Activated T-cell treated with anti-CD3 and anti-CD28 coated beads, Interleukin-2, amount 50 U/mL, for 1 hour (primary cell): ENCODE measurements at places on chromosomes 6 and 20.

DNA sequence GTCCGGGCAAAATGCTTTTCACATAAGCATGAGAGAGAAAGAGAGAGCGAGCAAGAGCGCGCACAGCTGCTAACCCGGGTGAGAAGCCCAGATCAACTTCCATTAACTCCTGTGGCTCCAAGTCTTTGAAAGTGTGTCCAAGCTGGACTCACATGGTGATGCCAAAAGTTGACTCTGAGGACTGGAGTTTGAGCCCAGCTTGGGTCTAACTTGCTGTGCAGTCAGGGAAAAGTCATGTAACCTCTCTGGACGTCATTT, 357.2 kb upstream of the SULF2 start:
- DNase-seq = no peak

GRCh38 chr6:14791526-14791925, 454.3 kb upstream of the JARID2 start:
- DNase-seq = no peak

DNA sequence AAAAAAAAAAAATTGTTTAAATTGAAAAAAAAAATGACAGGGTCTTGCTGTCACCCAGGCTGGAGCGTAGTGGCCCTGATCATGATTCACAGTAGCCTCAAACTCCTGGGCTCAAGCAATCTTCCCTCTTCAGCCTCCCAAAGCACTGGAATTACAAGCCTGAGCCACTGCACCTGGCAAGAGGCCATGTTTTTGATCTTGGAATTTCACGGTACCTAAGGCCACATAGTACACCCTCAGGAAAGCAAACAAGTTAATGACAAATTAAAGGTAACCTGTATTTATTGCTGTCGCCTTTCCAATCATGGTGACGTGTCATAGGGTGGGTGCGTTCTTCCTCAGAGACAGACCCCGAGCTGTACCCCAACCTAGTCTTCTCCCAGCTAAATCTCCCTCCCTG, 79.2 kb downstream of the LINC00237 start:
- DNase-seq = no peak

DNA sequence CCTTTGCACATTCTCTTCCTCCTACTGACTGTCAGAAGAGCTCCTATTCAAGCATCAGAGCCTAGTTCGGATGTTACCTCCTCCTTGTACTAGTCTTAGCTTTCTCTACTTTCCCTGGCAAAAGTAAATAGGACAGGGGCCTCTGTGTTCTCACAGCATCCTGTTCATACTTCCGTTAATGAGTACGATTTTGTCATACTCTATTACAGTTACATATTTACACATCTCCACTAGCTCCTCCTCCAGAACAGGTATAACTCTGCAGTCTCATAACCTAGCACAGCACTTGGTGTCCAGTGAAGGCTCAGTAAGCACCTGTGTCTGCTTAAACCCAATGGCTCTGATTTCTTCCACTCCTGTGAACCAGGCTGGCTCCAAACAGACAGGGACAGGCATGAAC, 7.0 kb downstream of the ELMO2 start:
- no peak for DNase-seq

DNA sequence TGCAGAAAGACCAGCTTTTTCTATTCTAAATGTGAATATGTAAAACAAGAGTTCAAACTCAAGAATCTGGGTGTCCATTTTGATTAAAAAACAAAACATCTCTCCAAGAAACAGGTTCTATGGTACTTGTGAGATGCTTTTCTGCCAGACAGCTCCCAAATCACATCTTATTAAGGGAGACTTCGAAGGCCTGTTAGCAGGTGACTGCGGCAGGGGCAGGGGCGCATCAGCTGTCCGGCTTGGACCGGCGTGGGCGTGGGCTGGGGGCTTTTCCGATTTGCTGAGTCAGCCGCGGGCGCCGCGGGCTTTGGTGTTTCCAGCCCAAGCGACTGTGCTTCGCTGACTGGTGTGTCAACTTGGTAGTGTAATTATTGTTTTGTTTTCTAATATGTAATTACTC, 32.6 kb downstream of the TFAP2A start:
- DNase-seq = no peak

DNA sequence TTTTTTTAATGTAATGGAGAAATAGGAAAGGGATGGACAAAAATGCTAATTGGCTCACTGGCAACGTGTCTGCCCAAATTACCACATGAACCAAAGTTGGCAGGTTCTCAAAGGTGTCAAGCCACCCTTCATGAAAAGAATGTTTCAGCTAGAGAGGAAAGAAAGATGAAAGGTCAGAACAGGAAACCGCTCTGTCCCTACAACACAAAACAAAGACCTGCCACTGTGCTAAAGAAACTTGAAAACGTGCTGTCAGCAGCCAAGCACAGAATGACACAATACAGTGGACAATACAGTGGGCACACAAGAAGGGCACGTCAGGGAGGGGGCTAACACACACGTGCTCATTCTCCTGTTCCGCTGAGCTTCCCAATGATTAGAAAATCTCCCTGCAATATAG, 4.9 kb downstream of the PREP start:
- DNase-seq = no peak

DNA sequence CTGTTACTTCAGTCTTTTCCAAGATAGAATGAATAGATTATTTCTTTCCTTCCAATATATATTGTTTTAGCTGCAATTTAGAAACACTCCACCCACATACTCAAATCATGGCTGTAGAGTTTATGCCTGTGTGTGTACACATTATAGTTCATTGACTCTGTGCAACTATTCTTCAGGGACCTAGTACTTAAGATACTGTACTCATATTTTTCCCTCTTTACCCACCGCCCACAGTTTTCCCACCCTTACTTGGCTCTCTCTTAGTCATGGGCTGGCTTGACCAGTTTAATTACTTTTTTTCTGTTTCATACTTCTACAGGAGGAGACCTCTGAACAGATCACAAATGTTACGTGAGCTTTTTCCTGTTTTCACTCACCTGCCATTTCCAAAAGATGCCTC, 30.4 kb downstream of the C6orf89 start:
- DNase-seq = no peak
